ENCODE measurements at places on chromosomes 7 and 10.
A peak's percentile ranks its signal among the peaks of the same experiment; 100 is the strongest.

- DNase-seq = no peak
These were observed 96.1 kb downstream of the COL28A1 start for GRCh38 chr7:7439564-7439963.

- no peak for DNase-seq
These were observed 68.6 kb upstream of the MEOX2 start for GRCh38 chr7:15755061-15755460.

DNA sequence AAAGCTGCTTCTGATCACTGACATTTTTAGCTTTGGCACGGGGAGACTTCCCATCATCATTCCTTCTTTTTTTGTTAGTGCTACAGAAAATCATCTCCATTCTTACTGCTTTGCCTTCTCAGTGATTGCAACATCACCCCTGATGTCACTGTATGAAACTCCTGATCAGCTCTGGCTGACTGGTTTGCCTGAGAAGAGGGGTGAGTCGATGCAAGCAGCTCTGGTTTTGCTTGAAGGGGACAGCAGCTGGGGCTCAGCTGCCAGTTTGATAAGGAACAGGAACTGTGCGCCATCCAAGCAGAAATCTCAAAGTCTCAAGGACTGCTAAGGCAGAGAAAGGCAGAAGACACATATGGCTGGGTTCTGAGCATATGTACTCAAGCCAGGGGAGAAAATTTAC, 808.5 kb upstream of the CELF2 start:
- DNase-seq = peak; percentile 3

GRCh38 chr7:66138994-66139752, 24.5 kb downstream of the CRCP start:
- no peak for DNase-seq

DNA sequence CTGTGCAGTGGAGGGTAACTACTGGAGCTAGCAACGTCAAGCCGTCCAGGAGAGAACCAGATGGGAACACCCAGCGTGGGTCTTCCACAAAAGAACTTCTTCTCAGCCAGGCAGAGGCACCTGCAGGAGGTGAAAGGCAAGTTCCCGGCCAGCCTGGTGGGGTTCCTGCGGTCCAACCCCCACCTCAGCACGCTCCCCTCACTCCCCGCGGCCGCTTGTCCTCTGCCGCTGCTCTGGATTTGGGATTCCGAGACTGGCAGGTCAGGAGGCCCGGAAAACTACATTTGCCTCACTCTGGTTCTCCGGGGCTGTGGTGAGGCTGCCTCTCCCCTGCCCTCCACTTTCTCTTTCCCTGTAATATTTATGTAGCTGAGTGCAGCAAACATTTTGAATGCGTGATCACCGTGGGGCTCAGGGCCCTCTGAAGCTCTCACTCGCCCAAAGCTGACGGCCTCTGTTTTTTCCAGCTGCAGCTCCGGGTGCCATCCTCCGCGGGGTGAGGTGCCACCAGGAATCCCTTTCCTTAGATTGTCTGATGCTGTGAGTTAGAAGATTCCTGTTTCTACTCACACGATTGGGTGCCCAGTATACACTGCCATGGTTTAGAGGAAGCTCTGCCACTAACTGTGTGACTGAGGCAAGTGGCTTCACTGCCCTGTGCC, 366.9 kb downstream of the DNAJB6 start:
- DNase-seq = no peak

- peak; percentile 16 for DNase-seq
These were observed 103.1 kb upstream of the APBB1IP start for GRCh38 chr10:26334932-26335573.

GRCh38 chr7:23622506-23622925, 25.3 kb downstream of the CCDC126 start:
- no peak for DNase-seq

GRCh38 chr7:37945336-37945735, 24.9 kb downstream of the EPDR1 start:
- DNase-seq = no peak

GRCh38 chr10:7817576-7817975, 729 bp upstream of the TAF3 start:
- DNase-seq = no peak

GRCh38 chr10:88489107-88489506, 94.0 kb downstream of the RNLS start:
- DNase-seq = no peak

DNA sequence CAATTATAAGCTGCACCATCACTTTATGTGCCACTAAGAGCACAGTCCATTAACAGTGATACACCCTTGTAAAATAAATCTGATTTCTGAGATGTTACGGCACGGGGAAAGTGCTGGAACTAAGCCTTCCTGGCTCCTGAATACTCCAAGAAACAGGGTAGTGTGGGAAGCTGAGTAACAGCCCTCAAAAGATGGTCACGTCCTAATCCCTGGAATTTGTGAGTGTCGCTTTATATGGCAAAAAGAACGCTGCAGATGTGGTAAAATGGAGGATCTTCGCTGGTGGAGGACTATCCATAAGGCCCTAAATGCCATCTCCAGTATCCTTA, 13.5 kb downstream of the ESYT2 start:
- DNase-seq = no peak

DNA sequence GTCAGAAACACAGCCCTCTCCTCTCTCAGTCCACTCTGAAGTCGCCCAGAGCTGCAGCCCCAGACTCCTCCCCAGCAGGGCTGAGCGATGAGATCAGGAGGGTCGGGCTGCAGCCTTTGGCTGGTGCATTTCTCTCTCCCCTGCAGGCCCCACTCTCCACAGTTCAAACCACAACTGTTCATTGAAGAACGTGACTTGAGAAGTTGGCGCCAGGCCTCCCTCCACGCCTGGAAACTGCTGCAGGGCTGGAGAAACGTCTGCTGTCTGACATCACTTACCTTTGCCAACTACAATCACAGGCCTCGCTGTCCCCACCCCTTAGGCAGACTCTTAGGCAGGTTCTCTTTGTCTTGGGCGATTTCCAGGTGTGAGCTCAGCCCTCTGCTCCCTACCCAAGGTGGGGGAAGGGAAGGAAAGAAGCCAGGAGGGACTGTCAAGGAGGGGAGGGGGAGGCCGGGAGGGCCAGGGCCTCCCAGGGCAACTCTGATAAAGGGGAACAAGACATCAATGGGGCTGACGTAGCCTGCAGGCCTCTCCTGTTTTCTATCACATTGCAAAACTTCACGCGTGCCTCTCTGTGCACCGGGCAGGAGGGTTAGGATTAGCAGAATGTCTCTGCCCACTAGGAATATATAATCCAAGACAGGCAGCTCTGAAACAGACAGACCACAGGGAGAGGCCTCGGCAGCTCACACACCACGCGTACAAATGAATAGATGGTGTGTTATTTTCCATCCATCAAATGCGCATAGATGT, 32.7 kb downstream of the CALML5 start:
- DNase-seq = no peak

- no peak for DNase-seq
These were observed 5.8 kb downstream of the CDCA7L start for GRCh38 chr7:21939858-21940372.

- no peak for DNase-seq
These were observed 112.0 kb downstream of the NT5C2 start for GRCh38 chr10:103080891-103081581.

GRCh38 chr10:59366290-59366689, 3.9 kb upstream of the FAM13C start:
- no peak for DNase-seq

DNA sequence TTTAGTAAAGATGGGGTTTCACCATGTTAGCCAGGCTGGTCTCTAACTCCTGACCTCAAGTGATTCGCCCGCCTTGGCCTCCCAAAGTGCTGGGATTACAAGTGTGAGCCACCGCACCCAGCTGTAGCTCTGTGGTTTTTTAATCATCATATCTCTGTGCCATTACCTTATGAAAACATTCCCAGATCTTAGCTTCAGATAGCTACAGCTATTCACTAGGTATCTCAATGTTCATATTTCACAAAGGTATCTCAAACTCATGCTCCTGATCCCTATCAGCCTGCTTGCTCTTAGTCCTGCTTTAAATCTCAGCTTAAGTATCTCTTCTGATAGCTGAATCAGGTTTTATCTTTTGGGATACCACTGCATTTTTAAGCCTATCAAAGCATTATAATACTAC, 74.8 kb downstream of the CDK13 start:
- DNase-seq = no peak

GRCh38 chr10:57579926-57580325, 687.8 kb downstream of the IPMK start:
- DNase-seq = no peak

GRCh38 chr7:127885843-127886242, 145.4 kb downstream of the LRRC4 start:
- no peak for DNase-seq

GRCh38 chr10:12701696-12702095, 299.8 kb downstream of the CCDC3 start:
- no peak for DNase-seq

- no peak for DNase-seq
These were observed 796 bp downstream of the CDK14 start for GRCh38 chr7:90596671-90597562.

GRCh38 chr7:69374044-69374425, 224.2 kb upstream of the AUTS2 start:
- DNase-seq = no peak

- no peak for DNase-seq
These were observed 58.8 kb upstream of the DOCK1 start for GRCh38 chr10:126846469-126846868.

GRCh38 chr7:50734246-50734645, 48.5 kb downstream of the GRB10 start:
- no peak for DNase-seq

DNA sequence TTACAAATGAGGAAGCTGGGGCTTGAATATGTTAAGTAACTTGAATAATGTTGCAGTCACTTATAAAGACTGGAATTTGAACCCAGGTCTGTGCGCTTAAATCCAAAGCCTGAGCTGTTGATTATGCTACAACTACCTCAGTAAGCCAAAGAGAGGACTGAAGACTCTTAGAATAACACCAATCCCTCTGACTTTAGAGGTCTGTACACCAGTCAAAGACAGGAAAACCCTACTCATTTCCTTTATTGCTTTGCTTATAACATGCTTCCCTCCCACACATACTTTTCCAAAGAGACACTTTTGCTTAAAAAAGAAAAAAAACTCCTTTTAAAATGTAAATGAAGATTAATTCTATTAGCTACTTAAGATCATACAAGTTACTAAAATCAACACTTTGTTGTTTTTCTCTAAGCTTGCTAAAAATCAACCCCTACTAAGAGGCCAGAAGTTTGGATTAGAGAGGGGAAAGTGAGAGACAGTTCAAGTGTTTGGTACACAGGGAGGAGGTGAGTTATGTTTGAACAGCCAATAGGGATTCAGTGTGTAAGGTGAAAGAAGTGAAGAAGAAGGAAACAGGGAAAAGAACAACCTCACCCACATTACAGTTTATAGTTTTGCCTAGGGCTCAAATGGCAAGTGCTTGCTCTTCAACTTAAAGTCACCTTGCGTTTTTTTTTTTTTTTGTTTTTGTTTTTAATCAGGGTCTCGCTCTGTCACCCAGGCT, 74.8 kb downstream of the MDH2 start:
- no peak for DNase-seq

- no peak for DNase-seq
These were observed 66.8 kb downstream of the MINDY4 start for GRCh38 chr7:30838008-30838407.

- no peak for DNase-seq
These were observed 169.7 kb downstream of the SKAP2 start for GRCh38 chr7:26694713-26695112.

GRCh38 chr7:30200591-30200990, 65.8 kb downstream of the MTURN start:
- no peak for DNase-seq

GRCh38 chr10:113093188-113094113, 143.4 kb downstream of the TCF7L2 start:
- DNase-seq = no peak

DNA sequence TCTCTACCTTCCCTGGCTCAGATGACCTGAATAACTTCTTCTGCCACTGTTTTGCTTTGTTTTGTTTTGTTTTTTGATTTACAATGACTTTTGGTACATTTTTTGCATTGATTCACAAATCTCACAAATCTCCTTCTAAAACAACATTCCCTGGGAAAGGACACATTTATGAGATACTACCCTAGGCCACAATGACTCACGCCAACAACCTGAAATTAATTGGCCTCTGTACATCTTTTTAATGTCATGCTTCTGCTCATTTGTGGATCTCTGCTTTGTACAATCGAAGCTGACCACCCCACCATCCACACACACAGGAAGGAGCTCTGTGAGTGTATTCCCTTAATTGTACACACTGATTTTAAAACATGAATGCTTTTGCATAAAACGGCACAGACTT, 156.7 kb upstream of the PFKP start:
- DNase-seq = no peak

DNA sequence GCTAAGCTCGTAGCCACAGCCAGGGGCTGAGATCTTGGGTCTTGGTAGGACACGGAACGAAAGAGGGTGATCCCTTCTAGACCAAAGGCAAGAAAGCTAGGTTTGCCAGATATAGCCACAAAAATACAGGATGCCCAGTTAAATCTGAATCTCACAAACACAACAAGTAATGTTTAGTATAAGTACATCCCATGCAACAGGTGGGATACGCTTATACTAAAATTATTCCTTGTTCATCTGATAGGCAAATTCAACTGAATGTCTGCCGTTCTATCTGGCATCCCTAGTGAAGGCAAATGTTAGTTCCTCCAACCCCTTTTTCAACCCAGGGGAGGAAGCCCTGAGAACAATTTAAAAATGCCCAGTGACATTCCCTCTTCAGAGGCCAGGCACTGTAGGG, 131.1 kb upstream of the MGMT start:
- DNase-seq = no peak

- DNase-seq = no peak
These were observed 34.6 kb upstream of the ANTXRL start for GRCh38 chr10:46251857-46252847.

- no peak for DNase-seq
These were observed 71.4 kb downstream of the SEC61G start for GRCh38 chr7:54687462-54688212.

GRCh38 chr10:107548301-107548700, 383.8 kb upstream of the SORCS1 start:
- DNase-seq = peak; percentile 8

DNA sequence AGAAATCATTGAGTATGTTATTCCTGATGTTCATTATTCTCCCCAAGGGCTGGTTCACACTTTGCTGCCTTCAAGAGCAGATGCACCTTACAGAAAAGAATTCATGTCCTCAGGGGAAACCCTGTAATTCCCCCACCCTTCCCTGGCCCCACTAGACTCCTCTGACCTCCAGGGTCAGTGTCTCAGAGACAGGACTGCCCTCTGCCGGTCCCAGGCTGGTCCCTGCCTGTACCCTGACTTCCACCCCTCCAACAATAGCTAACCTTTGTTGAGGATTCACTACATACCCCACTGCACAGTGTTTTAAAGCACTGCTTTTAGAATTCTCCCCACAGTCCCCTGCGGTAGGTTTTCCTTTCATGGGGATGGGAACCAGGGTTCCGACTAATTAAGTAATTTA, 4.4 kb upstream of the SEPHS1 start:
- DNase-seq = no peak

All from frontal cortex (tissue), 4 donors.